ENCODE measurements at places on chromosomes 2 and 18.

GRCh38 chr18:69840001-69840400, 107.7 kb downstream of the CD226 start:
- DNase-seq = no peak

DNA sequence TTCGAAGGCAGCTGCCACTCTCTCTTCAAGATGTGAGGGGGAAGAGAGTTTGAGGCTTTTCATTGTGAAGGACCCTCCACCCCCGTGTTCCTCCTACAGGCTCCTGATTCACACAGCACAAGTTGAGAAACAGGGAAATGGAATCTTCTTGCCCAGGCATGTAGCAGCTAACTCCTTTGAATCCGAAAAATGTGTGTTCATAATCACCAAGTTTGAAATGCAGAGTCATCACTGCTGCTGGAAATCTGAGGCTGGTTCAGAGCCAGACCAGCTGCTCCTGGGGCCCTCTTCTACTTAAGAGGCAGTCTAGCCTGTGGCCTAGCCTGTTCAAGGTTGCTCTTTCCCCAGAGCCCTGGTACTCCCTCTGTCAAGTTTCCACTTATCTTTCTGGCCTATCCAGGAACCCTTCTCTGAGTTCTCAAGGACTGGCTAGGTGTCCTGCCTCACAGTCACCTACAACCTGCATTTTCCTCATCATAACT, 166.4 kb downstream of the TMEM247 start:
- DNase-seq = peak; percentile 53

DNA sequence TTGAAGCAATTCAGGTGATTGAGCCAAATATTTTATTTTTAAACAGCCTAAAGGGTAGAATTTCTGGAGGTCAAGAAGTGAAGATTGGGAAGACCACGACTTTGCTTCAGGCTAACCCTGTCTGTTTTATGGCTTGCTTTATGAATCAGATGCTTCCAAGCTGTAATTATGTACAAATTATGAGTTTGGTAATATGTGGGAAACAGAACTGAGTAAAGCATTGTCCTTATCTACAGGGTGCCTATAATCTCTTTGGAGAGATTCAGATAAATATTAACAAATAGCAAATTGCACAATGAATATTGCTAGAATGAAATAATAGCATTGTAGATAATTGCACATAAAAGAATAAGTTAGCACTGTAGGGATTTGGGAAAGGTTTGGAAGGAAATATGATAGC, 539.4 kb upstream of the CDH2 start:
- no peak for DNase-seq

DNA sequence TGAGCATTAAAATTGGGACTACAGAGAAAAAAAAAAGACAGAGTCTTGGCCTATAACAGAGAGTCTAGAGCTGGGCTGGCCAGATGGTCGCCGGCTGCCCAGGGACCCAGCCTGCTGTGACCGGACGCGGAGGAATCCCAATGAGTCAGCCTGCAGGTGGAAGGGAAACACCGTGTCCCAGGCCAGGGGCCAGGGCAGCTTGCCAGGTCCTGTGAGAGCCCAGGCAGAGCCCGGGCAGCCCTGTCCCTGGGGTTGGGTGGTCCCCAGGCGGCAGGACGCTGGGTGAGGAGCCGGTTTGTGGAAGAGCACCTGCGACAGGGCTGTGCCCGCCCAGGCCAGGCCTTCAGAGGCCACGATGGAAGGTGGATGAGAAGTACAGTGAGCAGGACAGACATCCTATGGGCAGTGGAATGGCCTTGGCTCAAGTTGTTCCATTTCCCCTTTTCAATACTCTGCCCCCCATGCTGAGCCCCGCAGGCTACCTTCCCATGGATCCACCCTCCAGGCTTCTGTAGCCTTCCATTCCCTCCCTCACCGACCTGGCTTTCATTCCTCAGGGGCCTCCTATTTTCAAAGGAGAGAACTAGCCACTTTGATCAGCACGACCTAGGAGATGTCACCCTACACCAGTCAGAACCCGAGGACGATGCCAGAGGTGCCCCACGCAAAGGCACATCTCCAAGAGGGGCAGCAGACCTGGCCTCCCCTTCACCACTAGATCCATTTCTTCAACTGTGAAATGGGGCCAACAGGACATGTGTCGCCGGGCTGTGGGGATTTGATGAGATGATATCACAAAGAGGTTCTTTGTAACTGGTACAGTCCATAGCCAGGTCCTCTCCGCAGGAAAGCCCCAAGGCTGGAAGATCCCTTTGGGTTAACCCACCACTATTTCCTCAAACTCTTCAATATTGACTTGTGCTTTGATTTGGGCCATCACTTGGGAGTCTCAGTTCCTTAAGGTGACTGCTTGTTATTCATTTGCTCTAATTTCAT, 87.5 kb downstream of the POLR1A start:
- no peak for DNase-seq

- DNase-seq = no peak
These were observed 16.6 kb upstream of the PIEZO2 start for GRCh38 chr18:11165952-11166351.

- DNase-seq = no peak
These were observed 396.8 kb upstream of the UBE2E3 start for GRCh38 chr2:180583441-180584140.

GRCh38 chr18:78875016-78875777, 104.4 kb upstream of the SALL3 start:
- no peak for DNase-seq

DNA sequence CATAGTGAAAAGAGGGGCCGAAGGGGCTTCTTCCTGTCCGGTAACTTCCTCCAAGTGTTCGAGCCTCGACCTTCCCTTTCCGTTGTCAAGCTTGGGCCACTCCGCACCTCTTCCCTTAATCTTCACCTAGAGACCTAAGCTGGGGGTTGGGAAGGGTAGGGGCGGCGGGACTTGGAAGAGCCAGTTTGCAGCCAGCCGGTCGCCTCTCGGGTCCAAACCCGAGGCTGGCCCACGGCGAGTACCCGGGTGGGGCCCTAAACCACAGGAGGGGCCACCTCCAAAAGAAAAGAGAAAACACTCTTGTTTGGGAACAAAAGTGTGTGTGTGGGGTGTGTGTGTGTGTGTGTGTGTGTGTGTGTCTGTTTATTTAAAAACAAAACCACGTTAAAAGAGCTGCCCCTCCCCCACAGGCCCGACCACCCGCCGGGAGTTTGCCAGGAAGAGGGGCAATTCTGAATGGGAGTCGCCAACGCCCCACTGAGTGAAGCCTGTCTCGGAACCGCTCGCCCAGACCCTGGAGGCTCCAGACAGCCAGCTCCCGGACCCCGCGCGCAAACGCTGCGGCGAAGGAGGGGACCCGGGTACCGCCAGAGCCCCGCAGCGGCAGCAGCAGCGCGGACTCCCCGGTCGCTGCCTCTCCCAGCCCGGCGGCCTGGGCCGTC, 488 bp upstream of the RHOB start:
- DNase-seq = no peak

DNA sequence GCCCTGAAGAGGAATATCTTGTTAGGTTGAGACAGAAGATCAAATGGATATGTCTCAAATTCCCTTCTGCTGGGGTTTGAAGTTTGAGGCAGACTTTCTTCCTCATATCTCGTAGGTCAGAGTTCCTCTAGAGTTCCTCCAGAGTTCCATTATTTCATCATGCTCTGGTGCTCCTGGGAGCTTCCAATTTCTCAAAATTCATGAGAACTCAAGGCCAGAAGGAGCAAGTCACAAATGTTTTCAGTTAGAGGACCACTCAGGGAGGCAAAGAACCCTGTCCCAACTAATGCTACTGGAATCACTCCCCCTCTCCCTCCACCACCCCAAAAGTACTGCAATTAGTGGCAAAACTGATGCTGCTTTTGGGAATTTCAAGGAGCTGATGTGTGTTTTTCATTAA, 115.7 kb upstream of the RBMS1 start:
- DNase-seq = no peak

DNA sequence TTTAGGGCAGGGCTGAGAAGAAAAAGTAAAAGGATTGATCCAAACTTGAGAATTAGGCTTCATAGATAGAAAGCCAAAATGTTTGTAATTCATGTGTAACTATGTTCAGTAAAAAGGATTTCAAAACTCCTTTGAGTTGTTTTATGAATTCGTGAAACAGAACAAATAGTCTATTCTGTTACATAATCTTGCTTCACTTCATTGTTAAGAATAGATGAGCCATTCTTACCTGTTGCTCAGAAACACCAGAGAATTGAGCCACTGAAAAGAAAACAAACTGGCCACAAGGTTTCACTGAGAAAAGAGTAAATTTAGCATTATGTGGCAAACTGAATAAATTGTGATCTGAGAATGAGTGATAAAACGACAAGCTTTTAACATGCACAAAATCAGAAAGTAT, 4.5 kb upstream of the ITPRID2 start:
- DNase-seq = no peak

GRCh38 chr2:232023426-232023825, 61.9 kb downstream of the DIS3L2 start:
- no peak for DNase-seq

DNA sequence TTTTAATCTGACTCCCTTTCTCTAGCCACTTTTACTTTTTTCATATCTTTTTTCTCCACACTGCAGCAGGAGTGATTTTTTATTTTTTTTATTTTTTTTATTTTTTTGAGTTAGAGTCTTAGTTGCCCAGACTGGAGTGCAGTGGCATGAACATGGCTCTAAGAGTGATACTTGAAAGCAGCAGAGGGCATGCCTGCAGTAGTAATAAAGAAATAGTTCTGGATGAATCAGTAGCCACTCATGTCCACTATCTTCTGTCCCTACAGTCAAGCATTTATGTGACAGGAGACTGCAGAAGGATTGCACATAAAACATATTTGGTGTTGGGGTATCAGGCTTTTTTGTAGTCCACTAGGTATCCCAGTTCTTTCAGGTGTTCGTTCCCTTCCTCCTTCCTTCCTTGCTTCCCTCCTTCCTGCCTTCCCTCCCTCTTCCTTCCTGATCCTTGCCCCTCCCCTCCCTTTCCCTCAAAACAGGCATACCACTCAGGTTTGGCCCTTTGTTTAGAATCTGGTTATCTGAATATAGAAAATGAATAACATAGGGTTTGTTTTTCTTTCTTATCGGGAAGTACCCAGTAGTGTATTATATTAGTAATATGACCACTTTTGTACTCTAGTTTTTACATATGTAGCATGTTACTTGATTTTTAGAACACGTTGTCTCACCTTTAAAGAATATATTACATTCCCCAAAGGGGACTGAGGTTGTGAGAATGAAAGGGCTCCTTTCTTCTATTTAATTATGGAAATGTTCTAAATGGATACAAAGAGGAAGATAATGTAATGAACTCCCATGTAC, 23.5 kb downstream of the MIB1 start:
- DNase-seq = no peak

DNA sequence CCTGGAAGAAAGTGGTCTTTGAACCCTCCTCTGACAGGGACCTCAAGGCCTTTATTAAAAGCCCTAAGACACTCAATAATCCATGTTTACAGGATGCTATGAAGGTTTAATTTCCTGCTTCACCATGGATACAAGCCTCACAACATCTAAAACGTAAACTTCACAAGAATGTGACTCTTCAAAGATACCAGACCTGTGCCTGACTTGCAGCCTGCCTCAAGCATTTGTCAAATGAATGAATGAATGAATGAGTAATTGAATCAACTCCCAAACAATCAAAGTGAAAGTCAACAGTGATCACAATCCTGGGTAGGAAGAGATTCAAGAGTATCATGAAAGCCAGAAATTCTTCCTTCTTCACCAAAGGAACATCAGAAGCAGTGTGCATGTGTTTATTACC, 30.4 kb downstream of the KLF7 start:
- no peak for DNase-seq

DNA sequence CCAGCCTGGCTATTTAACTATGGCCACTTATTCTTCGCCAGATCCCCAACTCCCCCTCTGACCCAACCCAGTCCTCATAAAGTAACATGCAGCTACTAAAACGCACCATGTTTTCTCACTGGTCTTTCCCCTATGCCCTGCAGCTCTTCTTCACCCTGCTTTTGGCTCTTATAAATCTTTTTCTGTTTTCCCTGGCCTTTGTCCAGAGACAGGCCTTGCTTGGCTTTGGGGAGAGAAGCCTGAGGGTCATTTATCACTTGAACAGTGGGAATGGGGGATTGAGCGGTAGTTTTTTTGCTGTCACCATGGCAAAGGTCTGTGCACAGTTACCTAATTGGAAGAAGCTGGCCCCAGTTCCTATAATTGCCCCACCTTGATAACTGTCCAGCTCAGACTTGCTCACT, 202.9 kb upstream of the NT5C1B start:
- no peak for DNase-seq

GRCh38 chr2:127884436-127884835, 1.3 kb downstream of the AMMECR1L start:
- DNase-seq = no peak

- DNase-seq = no peak
These were observed 65.2 kb downstream of the VSNL1 start for GRCh38 chr2:17605696-17606095.

DNA sequence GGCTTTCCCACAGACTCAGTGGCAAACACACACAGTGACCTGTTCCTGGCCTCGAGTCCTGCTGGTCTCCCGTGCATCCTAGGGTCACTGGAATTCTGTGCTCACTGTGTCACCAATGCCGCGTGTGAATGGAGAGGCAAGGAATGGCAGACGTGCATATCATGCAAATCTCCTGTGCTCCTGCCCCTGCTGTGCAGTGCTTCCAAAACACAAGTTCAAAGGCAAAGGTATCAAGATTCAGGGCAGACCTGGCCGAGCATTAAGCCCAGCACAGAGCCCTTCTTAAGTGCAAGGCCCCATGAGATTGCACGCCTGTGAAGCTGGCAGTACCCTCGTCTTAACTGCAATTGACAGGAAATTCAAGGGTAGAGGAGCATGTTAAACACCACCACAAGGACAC, 129.1 kb downstream of the NDUFA10 start:
- DNase-seq = no peak

GRCh38 chr18:80191907-80192652, 55.2 kb downstream of the PARD6G start:
- DNase-seq = no peak

GRCh38 chr2:158841850-158842249, 46.7 kb downstream of the DAPL1 start:
- no peak for DNase-seq

DNA sequence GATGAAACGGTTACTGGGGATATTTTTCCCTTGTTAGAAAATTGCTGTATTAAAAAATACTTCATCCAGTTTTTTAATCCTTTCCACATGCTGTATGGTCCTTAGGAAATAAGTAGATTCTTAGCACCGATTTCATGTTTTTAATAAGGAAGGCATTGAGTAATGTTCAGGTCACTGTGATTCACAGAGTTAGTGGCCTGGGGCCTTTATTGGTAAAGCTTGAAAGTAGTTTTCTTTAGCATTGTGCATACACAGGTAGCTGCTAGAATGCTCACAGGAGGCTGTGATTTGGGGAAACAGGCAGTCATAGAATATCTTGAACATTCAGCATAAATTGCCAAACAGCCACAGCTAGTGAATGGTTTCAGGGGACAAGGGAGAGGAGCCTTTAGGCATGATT, 79.8 kb downstream of the XRCC5 start:
- no peak for DNase-seq

GRCh38 chr18:6879508-6880195, 150.1 kb downstream of the ARHGAP28 start:
- DNase-seq = no peak

- DNase-seq = no peak
These were observed 373.5 kb downstream of the SUCLG1 start for GRCh38 chr2:84085562-84085961.

Data from NCI-H1105 treated with DMSO at 0.1 percent for 48 hours (cell line).